ENCODE measurements at places on chromosomes 1 and 21. TPM values are rescaled to one million over a fixed set of nuclear protein-coding genes. Genes with fewer than 3 reads are reported as not detected.

WNT3A gene
- total RNA-seq, result not detected

AUNIP gene
- total RNA-seq, result not detected

IVL gene
- not detected for total RNA-seq

B3GALT2 gene
- 83.4 TPM for total RNA-seq
